ENCODE measurements at places on chromosomes 4 and X.

GRCh38 chr4:42627885-42628646 is 28.8 kb downstream of the ATP8A1 start:
- H3K27me3 ChIP-seq: no peaks in the 10 kb centered on the region
- H3K27ac ChIP-seq: peak overlapping the region; percentile 82
- H3K36me3 ChIP-seq: peaks cover 34% of the 10 kb centered on the region
- H3K4me1 ChIP-seq: peaks cover 61% of the 10 kb centered on the region

GRCh38 chr4:137394018-137394417 is 138.3 kb downstream of the PCDH18 start:
- no peak for DNase-seq
- H3K4me1 ChIP-seq: no peaks in the 10 kb centered on the region
- no peak overlapping the region for H3K4me3 ChIP-seq
- no peaks in the 10 kb centered on the region for H3K36me3 ChIP-seq

DNA sequence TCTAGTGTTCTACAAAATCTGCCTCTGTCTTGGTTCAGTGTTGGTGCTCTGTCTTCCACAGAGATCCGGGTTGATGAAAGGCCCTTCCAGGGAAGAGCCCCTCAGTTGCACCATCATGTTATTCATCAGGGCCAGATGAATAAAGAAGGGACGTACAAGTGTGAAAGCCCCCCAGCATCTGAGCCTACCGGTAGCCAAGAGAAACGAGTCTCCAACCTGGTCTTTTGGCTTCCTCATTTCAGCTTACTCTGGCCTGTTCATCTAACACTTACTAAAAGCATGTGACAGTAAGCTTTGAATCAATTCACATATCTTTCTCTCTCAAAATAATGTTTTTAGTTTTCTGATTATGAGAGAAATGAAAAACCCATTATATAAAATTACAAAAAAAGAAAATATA is 19.2 kb downstream of the MEPE start:
- no peaks in the 10 kb centered on the region for H3K36me3 ChIP-seq
- H3K4me3 ChIP-seq: no peak overlapping the region
- peaks cover 15% of the 10 kb centered on the region for H3K27me3 ChIP-seq
- DNase-seq: no peak

GRCh38 chrX:68684919-68685304 is 37.4 kb downstream of the STARD8 start:
- peaks cover 3% of the 10 kb centered on the region for H3K36me3 ChIP-seq
- H3K4me3 ChIP-seq: no peak overlapping the region
- peaks cover 22% of the 10 kb centered on the region for H3K27me3 ChIP-seq
- no peak for DNase-seq
- H3K27ac ChIP-seq: no peak overlapping the region

GRCh38 chr4:123555807-123556273 is 159.2 kb downstream of the SPRY1 start:
- no peak for DNase-seq
- no peak overlapping the region for H3K27ac ChIP-seq
- H3K4me3 ChIP-seq: no peak overlapping the region
- H3K27me3 ChIP-seq: no peaks in the 10 kb centered on the region
- H3K36me3 ChIP-seq: no peaks in the 10 kb centered on the region

GRCh38 chrX:16558489-16558888 is 91.5 kb upstream of the S100G start:
- no peak overlapping the region for H3K27ac ChIP-seq
- H3K27me3 ChIP-seq: no peaks in the 10 kb centered on the region
- H3K4me3 ChIP-seq: no peak overlapping the region
- no peaks in the 10 kb centered on the region for H3K4me1 ChIP-seq
- DNase-seq: no peak
- H3K36me3 ChIP-seq: no peaks in the 10 kb centered on the region

DNA sequence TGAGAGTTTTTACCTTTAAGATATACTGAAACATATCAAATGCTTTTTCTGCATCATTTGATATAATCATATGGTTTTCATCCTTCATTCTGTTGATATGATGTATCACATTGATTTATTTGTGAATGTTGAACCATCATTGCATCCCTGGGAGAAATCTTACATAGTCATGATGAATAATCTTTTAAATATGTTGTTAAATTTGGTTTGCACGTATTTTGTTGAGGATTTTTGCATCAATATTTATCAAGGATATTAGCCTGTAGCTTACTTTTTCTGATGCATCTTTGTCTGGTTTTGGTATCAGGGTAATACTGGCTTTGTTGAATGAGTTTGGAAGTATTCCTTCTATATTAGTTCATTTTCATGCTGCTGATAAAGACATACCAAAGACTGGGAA is 541.4 kb downstream of the TLL1 start:
- H3K4me1 ChIP-seq: no peaks in the 10 kb centered on the region
- no peak overlapping the region for H3K27ac ChIP-seq
- no peak for DNase-seq
- no peak overlapping the region for H3K4me3 ChIP-seq
- H3K27me3 ChIP-seq: no peaks in the 10 kb centered on the region

- DNase-seq: no peak
- peaks cover 48% of the 10 kb centered on the region for H3K27me3 ChIP-seq
- no peak overlapping the region for H3K4me3 ChIP-seq
- no peaks in the 10 kb centered on the region for H3K36me3 ChIP-seq
Observed at GRCh38 chr4:123338715-123339114, 57.9 kb upstream of the SPRY1 start.

- no peak overlapping the region for H3K27ac ChIP-seq
- no peaks in the 10 kb centered on the region for H3K36me3 ChIP-seq
- no peaks in the 10 kb centered on the region for H3K4me1 ChIP-seq
- no peak overlapping the region for H3K4me3 ChIP-seq
- no peaks in the 10 kb centered on the region for H3K27me3 ChIP-seq
Observed at GRCh38 chr4:84632092-84632491, 49.2 kb downstream of the CDS1 start.

DNA sequence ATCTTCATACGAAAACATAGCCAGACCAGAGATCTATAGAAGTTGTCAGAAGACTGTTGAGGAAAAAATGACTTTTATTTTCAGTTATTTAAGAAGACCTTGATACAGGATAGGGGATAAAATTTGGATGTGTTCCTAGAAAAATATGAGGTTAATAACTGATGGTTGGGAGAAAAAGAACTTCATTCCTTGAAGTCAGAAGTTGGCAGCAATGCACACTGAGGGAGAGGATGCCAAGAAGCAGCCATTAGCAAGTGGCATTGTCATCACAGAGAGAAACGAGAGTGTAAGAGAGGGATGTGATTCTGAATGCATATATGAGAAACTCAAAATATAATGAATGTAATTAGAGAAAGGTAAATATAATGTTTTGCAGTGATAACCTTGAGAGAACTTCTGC is 382.1 kb upstream of the EPHA5 start:
- DNase-seq: no peak
- no peaks in the 10 kb centered on the region for H3K27me3 ChIP-seq
- no peaks in the 10 kb centered on the region for H3K36me3 ChIP-seq
- H3K27ac ChIP-seq: no peak overlapping the region

GRCh38 chr4:110540982-110541451 is 65.1 kb downstream of the ENPEP start:
- H3K27me3 ChIP-seq: peaks cover 32% of the 10 kb centered on the region
- no peak for DNase-seq
- no peak overlapping the region for H3K27ac ChIP-seq
- no peaks in the 10 kb centered on the region for H3K4me1 ChIP-seq

GRCh38 chr4:69563424-69563823 is 67.7 kb upstream of the UGT2B4 start:
- H3K36me3 ChIP-seq: no peaks in the 10 kb centered on the region
- no peak overlapping the region for H3K27ac ChIP-seq
- no peak for DNase-seq
- H3K4me1 ChIP-seq: no peaks in the 10 kb centered on the region
